ENCODE measurements at places on chromosomes 7 and 10.

DNA sequence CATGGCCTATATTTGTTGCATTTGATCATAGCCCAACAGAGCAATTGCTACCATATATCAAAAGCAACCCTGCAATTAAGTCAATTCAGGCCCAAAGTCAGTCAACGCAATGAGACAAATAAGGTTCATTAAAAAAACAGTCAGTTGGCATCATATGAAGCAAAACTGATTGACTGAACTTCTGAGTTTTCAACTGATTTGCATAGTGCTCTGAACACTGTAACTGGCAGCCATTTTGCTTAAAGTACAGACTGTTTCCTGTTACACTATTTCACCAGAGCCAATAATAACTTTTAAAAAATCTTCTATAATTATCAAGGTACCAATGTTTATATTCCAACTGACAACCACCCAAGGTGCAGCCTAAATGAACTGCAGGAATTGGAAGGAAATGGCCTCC, 68.4 kb upstream of the RAPGEF5 start:
- ATAC-seq = no peak

- peak; percentile 29 for ATAC-seq
These were observed 99.1 kb downstream of the CABCOCO1 start for GRCh38 chr10:61761825-61762217.

DNA sequence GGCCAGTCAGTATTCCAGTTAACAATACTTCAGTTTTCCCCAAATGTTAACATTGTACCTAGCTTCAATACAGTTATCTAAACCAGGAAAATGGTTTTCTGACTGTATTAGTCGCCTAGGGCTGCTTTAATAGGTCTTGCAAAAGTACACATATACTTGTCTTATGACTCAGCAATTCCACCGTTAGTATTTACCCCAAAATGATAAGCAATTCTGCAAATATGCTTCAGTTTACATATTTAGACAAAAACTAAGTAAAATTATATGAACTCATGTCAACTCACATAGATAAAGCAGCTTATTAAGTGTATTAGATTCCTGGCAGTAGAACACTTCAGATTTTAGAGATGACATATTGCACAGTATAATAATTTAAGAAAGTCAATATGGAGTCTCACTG, 363.3 kb downstream of the ARL4A start:
- no peak for ATAC-seq

- ATAC-seq = no peak
These were observed 52.2 kb downstream of the SND1 start for GRCh38 chr7:127704211-127704610.

DNA sequence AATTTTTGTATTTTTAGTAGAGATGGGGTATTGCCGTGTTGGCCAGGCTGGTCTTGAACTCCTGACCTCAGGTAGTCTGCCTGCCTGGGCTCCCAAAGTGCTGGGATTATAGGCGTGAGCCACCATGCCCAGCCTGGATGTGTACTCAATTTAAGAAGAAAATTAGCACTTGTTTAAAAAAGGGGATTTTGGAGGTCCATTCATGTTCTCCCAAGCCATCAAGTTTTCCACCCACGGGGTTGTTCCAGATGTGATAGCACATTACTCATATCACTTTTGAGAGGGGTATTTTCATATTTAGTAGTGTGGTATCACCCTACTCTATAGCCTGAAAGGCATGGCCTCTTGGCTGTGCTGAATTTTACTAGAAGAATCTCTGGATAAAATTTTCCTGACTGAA, 10.5 kb upstream of the SLC26A3 start:
- no peak for ATAC-seq

GRCh38 chr7:158001003-158001402, 586.6 kb downstream of the PTPRN2 start:
- ATAC-seq = no peak

- no peak for ATAC-seq
These were observed 26.5 kb downstream of the KNDC1 start for GRCh38 chr10:133186416-133187090.

DNA sequence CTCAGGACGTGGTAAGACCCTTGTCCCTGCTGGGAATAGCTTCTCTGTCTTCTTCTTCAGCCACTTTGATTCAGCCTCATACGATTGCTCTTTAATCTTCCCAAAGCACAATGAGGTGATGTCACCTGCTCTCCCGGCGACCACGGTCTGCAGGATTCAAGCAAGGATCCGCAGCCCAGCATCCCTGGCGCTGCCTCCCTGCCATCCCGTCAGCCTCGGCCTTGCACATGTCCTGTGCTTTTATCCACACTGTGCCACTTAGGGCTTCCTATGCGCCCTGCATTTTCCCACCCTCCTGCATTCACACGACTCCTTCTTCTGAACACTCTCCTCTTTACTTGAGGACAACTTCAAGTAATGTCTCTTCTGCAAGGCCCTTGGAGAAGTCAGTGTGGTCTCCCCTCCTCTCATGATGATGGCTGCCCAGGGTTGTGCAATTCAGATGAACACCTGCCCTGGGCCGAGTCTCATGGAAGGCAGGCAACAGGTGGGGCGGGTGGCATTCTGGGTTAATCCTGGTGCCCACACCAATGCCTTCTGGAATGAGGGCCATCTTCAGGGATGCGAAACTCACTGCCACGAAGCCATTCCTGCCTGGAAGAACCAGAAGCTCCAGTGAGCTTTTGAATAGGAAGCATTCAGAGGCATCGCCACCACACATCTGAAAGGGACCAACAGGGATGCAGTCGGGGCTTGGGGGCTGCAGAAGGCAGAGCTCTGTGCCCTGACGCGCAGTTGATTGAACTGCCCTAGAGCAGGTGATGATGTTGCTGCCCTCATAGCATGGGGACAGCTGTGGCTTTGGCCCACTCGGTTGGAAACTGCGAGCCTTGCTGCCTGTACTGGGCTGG, 287.5 kb downstream of the GLRX3 start:
- ATAC-seq = no peak

DNA sequence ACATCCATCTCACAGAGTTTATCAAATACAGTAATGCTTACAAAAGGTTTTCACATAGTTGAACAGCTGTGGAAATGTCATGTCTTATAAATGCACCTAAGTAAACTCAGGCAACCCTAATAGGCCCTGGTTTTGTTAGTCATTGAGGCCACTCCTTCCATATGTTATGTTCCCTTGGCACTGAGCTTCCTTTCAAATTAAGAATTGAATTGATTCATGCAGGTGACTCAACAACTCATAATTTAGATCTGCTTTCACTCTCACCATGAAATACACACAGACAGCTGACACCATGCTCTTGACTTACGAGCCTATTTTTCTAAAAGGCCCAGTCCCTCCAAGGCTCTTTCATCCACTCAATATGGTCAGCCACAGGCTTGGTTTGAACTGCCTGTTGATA, 476.9 kb downstream of the KCNMA1 start:
- peak; percentile 61 for ATAC-seq

DNA sequence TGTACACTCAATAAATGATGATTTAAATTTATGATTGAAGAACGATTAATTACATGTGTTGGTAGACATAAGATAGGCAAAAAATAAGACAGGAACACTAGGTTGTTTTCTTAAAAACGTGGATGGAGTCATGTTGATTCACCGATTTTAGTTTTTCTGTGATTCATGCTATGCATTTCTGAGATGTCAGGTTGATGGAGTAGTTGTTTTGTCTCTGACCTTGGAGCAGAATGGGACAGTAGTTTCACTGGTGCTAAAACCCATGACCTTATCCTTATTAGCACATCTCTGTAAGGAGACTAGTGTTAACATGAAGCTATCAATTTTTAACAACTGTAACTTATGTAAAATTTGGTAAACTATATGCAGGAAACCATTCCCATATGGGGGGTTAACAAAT, 611.6 kb upstream of the FZD8 start:
- no peak for ATAC-seq

DNA sequence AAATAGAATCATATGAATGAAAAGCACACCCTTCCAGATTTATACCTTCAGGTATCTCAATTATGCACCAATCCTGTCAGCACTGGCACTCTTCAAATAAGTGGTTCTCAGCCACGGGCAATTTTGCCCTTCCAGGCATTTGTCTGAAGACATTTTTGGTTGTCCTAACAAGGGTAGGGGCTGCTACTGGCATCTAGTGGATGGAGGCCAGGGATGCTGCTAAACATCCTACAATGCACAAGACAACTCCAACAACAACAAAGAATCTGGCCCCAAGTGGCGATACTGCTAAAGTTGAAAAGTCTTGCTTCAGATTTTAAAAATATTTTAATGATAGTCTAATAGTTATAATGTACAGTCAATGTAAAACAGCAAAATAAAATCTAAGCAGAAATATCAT, 16.1 kb downstream of the CCDC186 start:
- no peak for ATAC-seq

DNA sequence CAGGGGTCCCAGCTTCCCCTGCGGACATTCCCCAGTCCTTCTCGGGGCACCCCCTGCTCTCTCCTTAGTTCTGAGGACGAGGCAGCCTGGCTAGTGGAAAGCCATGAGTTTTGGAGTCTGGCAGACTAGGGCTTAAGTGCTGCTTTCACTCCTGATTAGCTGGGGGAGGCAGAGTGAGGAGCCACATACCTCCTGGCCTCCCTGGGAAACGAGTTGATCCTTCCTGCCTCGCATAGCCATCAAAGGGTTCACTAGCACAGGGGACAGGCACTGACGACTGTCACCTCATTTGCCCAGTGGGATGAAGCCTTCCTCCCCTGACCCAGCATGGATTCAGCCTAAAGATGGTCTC, 402.5 kb downstream of the RPS24 start:
- no peak for ATAC-seq

DNA sequence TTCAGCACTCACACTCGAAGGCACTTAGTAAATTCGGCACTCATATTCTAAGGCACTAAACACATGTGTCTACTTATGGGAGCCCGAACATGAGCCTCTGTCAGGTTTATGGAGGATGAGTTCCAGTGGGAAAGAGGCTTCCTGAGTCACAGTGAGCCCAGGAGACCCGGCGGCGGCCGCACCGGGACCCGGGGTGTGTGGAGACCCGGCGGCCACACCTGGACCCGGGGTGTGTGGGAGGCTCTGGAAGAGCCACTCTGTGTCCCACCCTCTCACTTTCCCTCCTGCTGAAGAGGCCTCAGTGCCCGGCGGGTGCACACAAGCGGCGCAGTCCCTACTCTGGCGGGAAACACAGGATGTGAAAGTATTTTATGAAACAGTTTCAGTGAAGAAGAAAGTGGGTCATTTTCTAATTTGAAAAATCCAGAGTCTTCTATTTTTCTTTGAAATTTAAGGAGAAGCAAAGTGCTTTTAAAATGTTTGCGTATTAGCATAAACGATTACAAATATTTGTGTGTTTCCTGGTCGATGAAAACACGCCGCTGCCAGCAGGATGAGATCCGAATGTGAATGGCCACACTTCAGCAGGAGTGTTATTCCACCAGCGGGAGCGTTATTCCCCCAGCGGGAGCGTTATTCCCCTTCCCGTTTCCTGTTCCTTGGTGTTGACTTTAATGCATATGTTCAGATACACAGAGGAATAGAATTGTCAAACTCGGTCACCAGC, 625.1 kb downstream of the DNAJB6 start:
- no peak for ATAC-seq

GRCh38 chr7:156222611-156223010, 410.3 kb upstream of the SHH start:
- no peak for ATAC-seq

DNA sequence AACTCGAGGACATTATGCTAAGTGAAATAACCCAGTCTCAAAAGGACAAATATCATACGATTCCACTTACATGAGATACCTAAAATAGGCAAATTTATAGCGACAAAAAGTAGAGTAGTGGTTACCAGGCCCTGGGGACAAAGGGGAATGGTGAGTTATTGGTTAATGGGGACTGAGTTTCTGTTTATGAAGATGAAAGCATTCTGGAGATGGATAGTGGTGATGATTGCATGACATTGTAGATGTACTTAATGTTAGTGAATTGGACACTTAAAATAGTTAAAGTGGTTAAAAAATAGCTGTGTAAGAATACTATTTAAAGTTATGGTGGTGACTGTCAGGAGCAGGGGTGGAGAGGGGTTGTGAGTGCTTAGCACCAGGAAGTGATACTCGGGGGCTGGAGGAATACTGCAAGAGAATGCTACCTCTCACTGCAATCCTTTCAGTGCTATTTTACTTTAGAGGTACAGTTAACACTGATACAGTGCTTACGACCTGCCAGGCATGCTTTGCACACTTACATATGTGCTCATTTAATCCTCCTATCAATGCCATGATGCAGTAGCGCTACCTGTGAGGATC, 16.7 kb upstream of the TEX36 start:
- no peak for ATAC-seq

- no peak for ATAC-seq
These were observed 113.1 kb upstream of the RNF32 start for GRCh38 chr7:156527458-156527890.

DNA sequence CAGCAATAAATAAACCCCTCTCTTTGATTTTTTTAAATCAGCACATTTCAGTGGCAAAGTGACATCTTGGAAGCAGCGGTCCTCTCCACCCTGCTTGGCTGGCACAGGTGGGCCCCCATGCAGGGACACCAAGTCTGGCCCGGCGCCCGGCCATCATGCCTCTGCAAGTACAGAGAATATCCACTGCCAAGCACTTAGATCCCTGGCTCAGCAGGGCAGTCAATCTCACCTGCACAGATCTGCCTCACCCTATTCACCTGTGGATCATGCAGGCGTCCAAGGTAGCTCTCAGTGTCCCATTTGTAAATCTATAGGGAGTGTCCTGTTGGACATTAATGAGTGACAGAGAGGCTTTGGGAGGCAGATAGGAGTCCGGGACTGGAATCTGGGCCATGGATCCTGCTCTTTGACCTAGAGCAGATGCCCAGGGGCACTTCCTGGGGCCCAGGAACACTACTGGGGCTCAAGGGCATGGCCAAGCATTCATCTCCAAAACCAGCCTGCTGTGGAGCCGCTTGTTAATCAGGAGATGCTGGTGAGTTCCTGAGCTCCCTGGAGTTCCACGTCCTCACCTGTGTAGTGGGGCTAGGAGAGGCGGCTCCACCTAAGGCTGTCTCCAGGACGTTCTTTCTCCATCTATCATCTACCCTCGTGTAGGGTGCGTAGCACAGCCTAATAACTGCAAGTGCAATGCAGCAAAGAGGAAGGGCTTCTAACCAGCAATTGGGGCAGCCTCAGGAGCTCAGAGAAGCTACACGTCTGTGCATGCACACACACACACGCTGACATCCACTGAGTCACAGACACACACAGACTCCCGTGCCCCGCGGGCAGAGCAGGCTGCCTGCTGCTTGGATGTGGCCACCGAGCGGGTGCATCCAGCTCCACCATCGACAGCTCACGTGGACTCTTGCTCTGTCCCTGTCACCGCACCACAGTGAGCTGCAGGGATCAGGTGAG, 123.6 kb downstream of the OAT start:
- no peak for ATAC-seq

DNA sequence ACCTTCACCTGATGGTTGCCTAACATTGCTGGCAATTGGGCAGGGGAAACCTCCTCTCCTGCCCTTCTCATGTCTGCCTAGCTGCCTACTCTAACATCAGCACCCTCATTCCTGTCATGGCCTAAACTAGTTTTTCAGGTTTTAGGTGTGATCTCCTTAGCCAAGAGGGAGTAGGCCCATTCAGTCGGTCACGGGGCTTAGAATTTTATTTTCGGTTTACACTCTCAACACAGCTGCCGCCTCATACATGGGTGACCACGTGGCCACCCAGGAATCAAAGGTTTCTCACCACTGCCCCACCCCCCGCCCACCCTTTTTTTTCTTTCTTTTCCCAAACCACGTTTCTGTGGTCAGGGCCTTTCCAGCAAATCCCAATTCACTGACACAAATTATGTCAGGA, 97.2 kb downstream of the RALA start:
- ATAC-seq = no peak

GRCh38 chr10:22648547-22648961, 65.8 kb downstream of the PIP4K2A start:
- peak; percentile 82 for ATAC-seq

GRCh38 chr7:24025094-24025493, 258.9 kb upstream of the NPY start:
- no peak for ATAC-seq

GRCh38 chr10:97732052-97732359, 4.9 kb upstream of the ZFYVE27 start:
- no peak for ATAC-seq

Data from SK-N-SH treated with all-trans-retinoic acid at 6 μM for 48 hours (cell line).